ENCODE measurements at places on chromosomes 7 and 10. TPM values are rescaled to one million over a fixed set of nuclear protein-coding genes. Genes with fewer than 3 reads are reported as not detected.

The IL6 gene
- polyA plus RNA-seq = 18.4 TPM

The PNLIPRP2 gene
- polyA plus RNA-seq = not detected

DNA sequence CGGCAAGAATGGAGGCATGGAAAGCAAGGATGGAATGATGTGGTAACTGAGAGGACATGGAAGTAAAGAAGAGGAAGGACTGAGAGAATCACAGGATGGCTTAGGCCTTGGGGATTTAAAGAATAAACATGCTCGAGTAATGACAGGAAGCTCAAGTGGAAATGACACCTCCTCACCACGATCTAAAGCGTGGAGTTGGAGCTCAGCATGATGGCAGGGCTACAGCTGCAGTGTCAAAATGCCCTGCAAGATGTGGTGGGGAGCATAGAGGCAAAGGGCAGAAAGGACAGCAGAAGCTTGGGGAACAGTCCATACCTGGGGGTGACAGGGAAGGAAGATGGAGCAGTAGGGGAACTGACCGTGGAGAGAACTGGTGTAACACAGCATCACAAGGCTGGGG lies 229.5 kb upstream of the PLXNA4 start:
- DNase-seq = no peak

DNA sequence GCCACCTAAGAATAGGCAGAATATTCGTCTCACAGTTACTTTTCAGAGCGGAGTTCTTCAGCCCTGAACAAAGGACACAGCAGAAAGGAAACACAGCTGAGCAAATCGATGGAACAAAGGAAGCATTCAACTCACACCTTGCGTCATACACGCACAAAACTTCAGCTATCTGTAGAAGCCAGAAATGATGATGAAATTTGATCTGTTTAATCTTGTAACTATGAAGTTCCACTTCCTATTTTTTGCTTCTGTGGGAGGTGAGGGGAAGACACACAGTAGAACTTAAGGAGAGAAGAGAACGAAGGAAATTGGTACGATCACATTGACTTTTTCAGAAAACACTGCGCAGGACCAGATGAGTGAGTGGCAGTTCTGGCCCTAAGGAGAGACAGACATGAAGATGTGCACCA lies 26.2 kb downstream of the FAM171A1 start:
- DNase-seq = no peak

- no peak for DNase-seq
These were observed 274.8 kb upstream of the TAC1 start for GRCh38 chr7:97457054-97457453.

- DNase-seq = peak; percentile 47
These were observed 147.7 kb upstream of the AKR1E2 start for GRCh38 chr10:4678023-4678950.

GRCh38 chr7:103811997-103812396 lies 177.5 kb downstream of the RELN start:
- no peak for DNase-seq

DNA sequence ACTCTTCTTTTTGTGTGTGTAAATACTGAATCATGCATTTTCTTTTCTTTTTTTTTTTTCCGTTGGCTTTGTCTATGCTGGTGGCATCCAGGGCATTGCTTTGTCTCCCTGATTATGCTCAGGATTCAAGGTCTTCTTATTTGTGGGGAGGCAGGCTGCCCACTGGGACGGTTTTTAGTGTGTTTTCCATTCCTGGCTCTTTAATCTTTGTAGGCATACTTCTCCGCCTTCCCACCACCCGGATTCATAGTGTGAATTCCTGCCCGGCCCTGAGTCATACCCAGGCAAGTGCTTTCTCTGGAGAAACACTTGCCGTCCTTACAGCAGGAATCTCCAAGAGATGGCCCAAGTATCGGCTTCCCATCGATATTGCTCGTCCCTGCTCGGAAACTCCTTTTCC lies 5.2 kb downstream of the ZNF655 start:
- peak; percentile 26 for DNase-seq
